B cell (primary cell): ENCODE measurements at places on chromosomes 7 and 10.

DNA sequence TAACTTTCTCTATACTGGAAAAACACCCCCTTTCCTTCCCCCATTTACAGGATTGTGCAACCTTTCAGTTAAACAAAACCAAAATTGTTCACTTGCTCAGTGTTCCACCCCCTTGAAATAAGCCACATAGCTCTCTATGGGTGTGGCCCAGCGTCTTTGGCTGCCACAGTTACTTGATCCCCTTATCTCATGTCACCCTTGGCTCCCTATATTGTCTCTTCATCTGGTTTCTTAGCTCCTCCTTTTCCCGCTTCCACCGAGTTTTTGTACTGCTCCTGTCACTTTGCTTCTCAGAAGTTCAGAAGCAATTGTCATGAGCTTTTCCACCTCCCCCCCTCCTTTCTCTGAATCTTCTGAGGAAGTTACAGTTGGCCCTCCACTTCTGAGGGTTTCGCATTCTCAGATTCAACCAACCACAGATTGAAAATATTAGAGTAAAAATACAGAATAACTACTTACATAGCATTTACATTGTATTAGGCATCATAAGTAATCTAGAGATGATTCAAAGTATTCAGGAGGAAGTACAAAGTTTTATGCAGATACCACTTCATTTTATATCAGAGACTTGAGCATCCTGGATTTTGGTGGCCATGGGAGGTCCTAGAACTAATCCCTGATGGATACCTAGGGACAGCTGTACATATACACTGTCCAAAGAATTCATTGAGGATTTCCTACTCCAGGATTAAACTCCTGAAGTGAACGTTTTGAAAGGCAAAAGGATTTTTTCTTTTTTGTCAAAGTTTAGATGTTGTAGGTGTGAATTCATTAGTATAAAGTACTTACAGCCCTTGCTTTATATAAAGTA, 60.4 kb downstream of the ADD3 start:
- peak; percentile 64 for DNase-seq

DNA sequence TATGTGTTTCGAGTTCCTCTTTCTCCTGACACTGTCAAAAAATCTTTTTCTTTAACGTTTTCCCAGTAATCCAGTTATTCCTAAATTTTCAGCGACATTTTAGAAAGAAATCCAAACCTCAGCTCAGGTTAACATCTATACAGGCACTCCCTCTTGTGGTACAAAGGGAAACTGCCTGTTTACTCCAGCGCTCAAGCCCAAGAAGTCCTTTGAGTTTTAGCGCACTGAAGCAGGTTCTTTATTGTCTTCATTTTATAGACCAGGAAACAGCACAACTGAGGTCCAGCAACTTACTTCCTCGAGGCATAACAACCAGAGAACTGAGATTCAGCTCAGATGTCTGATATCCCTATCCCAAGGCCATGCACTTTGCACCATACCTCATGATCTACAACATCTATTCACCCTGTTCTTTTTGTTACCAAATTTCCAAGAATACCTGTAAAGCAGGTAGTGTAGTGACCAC, 287.2 kb upstream of the MKLN1 start:
- peak; percentile 79 for DNase-seq

DNA sequence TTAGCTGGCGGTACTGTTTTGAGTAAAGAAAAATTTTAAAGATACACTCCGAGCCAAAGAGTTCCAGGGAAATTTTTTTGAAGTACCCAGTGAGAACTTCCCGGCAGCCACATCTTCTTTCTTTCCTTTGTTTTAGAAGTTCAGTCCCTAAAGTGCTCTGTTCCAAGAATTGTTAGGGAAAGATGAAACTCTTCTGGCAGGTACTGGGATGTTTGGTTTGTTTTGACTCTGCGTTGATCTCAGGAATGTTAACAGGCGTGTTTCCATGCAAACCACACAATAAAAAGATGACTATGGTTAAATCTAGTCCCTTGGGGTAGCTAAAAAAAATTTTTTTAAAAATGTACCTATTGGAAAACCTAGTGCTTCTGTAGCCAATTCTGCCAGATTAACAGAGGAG, 224.7 kb upstream of the PHYHIPL start:
- DNase-seq = no peak

- no peak for DNase-seq
These were observed 89.7 kb downstream of the PTPRE start for GRCh38 chr10:127996586-127996985.

DNA sequence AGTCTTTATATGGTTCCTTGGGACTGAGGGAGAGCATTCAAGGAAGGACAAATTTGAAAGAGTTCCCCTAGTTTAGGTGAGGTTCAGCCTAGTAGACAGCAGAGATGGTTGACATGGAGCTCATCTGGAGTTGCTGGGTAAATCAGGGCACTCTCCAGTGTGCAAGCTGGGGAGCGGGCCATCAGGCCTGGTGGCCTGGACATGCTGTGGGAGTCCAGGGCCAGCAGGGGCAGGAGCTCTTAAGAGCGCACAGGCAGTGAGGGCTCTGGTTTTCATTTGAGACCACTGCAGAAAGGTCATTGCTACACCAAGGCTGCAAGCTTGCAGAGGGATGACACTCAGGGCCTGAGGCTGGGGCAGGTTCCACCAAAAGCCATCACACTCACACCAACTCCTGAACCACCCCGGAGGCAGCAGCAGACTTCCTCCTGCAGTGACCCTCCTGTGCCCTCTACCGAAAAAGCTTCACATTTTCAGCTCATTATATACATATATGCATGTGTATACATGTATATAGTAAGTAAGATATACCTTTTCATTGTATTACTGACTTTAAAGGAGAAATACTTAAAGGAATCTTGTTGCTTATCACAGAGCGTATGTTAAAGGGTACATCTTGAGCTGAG, 39.5 kb downstream of the STEAP1B start:
- no peak for DNase-seq

DNA sequence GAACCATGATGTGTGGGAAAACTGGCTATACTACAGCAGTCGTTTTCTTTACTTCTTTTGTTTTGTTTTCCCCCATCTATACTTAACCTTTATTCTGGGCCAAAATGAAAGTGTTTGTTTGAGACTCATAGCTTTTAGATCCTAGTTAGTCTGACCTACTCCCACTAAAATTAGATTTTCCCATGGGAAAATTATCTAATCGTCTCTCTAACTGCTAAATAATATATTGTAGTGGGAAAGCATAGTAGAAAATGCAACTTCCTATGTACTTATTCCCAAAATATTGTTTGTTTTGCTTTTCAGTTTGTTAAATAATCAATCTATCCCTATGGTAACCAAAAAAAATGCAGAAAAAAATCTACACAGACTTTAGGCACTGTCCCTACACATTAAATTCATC, 96.6 kb downstream of the NOC3L start:
- DNase-seq = no peak

GRCh38 chr10:43196131-43196980, 58.1 kb downstream of the CSGALNACT2 start:
- no peak for DNase-seq

GRCh38 chr7:88758381-88759229, 895 bp upstream of the ZNF804B start:
- DNase-seq = no peak

DNA sequence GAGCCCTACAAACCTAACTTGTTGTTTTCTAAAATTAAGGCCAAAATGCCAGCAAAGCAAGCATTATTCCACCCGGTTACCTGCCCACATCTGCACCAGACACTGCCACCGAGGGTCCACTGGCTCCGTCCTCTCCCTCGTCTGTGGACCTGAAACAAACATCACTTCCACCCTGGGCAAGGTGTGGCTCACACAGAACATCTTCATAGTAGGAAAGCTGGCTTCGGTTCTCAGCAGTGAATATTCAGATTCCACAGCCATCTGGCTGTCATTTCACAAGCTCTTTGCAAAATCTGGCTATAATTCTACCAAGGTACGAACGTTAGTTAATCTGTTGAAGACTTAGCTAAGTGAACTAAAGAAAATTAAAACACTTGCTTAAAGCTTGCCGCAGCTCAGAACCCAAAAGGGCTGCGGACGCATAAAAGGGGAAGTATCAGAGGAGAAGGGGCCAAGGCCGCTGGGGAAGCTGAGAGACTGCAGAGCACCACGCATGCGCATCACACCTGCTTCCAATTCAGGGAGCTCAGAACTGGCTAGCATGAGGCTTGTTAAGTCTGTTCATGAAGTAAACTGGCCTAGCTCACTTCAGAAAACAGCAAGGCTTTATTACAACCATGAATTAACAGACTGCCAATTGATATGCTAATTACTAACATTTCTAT, 46.1 kb downstream of the PTPRN2 start:
- DNase-seq = peak; percentile 79

- DNase-seq = peak; percentile 73
These were observed 209.1 kb downstream of the CCSER2 start for GRCh38 chr10:84537447-84537931.

GRCh38 chr7:156487811-156488533, 152.6 kb upstream of the RNF32 start:
- DNase-seq = no peak

DNA sequence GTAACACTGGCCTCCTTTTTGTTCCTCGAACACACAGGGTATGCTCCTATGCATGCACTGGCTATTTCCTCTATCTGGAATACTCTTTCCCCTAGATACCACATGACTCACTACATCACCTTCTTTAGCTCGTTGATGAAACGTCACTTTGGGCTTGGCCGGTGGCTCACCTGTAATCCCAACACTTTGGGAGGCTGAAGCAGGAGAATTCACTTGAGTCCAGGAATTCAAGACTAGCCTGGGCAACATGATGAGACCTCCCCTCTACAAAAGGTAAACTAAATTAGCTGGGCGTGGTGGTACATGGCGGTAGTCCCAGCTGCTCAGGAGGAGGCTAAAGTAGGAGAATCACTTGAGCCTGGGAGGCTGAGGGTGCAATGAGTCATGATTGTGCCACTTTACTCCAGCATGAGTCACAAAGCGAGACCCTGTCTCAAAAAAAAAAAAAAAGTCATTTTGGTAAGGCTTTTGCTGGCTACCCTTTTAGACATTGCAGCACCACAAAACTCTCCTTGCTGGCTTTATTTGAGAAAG, 14.5 kb downstream of the ANKIB1 start:
- DNase-seq = no peak

DNA sequence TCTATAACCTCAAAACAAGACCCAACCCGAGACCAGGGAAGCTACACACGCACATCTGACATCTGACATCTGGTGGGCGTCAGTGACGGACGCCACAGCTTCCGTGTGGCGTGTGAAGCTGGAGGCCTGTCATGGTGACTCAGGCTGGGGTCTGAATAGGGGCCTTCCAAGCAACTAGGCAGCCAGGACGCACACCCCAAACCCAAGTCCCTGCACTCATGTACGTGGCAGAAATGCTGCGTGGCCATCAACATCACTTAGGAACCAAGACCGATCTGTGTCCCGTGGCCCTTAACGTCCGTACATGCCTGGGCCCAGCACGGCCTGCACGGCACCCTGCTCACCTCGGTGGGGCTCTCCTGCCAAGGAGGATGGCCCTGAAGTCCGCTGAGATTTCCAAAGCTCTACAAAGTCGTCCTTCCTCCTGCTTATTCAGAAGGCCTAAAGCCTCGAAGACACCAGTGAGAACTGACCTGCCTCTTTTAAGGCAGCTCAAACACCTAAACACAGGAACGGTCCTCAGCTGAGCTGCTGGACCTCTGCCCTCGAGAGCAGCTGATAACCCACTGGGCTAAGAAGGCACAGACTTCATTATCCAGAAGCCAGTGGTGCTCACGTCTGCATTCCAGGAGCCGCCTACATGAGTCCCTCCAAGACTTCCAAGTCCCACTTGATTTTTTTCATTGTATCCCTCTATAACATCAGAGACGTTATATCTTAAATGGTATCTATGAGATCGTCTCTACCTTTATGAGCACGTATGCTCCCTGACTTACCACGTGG, 82.5 kb downstream of the DIP2C start:
- no peak for DNase-seq

DNA sequence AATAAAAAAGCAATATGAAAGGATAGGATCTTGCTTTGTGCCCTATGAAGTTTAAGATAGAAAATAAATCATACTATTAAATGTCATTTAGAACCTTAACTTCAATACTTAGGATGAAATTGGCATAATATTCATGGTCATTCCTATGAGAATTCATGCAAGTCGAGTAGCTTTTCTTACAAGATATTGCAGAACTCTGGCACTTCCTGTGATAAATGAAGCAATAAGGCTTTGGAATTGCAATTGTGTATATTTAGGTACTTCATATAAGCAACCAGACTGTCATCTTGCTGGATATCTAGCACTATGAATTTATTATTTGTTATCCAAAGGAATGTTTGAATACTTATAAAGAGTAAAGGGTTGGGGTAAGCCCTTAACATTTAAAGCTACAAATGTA, 116.5 kb downstream of the ZNF438 start:
- DNase-seq = no peak

- no peak for DNase-seq
These were observed 69.6 kb upstream of the PDCD4 start for GRCh38 chr10:110802090-110802489.

GRCh38 chr7:43758029-43758821, at the start of gene BLVRA:
TSS of gene BLVRA (plus strand) at chr7:43758680. CDS start at chr7:43771159, 12,479 bp downstream.
- DNase-seq = peak; percentile 64

GRCh38 chr7:108211382-108212201, 81.4 kb upstream of the LAMB4 start:
- no peak for DNase-seq

DNA sequence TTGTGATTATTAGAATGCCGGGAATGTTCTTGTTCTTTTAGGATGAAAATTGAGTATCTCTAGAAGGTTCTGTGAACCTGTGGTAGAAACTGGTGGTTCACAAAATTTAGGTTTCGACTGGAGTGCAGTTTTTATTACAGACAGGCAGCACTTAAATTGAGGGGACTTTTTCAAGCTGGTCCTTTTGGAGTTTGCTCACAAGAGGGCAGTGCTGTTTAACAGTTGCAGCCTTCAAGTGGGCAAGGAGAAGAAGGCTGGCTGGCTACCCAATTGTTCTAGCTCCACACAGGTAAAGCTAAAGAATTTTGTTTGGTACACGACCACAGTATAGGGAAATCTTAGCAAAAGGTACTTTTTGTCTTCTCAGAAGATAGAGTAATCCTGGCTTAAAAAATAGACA, 233.6 kb downstream of the SNX13 start:
- DNase-seq = peak; percentile 44

- DNase-seq = no peak
These were observed 869 bp upstream of the LHFPL3 start for GRCh38 chr7:104327534-104327933.

DNA sequence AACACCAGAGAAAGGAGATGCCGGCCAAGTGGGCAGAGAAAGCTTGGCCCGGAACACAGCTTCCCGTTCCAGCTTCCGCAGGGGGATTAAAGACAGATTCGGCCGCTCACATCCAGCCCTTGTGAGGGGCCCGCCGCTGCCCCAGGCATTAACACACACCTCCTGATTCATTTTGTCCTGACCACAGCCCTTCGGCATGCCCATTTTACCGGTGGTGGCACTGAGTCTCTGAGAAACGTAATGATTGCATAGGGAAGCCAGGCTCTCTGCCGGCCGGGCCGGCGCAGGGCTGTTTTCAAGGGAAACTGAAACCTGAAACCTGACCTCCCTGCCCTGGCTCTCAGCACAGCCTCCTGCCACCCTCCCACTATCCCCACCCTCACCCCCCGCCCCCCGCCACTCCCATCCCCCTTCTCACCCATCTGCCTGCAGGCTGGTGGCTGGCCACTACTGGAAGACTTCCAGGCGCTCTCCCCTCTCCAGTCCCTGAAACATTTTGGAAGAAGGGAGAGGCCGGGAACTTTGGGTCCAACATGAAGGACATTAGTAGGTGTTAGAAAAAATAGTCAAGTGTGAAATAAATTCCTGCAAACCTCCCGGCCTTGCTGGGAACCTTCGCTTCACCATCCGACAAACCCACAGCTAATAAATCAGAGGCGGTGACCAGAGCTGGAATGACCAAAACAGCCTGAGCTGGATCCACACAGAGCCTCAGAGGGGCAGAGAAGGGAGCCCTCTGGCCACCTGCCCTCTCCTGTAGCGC, 83.5 kb upstream of the CUX1 start:
- DNase-seq = no peak
